Upper lobe of left lung (tissue), 6 donors: ENCODE measurements at places on chromosomes 7 and 10. TPM values are rescaled to one million over a fixed set of nuclear protein-coding genes. Genes with fewer than 3 reads are reported as not detected.

- DNase-seq, result no peak
Measured at GRCh38 chr10:62217683-62218082, 51.0 kb downstream of the RTKN2 start.

- DNase-seq, result no peak
Measured at GRCh38 chr10:62050346-62050892, 148.9 kb downstream of the ARID5B start.

DNA sequence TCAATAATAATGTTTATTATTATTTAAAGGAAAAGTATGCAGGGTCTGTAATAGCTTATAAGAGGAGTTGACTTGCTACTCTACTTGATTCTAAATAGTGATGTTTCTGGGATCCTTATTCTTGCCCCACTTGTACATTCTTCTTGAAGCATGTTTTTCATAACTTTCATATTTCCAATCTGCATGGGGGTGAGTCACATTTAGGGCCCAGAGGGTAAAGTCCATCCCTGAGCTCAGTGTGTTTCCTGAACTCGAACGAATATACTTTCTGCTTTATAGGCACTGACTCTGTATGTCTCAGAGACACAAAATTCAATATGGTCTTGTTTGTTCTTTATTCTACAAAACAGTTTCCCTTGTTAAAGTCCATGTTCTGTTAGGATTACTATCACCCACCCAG is 61.0 kb upstream of the SMIM30 start:
- DNase-seq, result no peak

CCDC3 gene
- total RNA-seq, result 9.9 TPM

DNA sequence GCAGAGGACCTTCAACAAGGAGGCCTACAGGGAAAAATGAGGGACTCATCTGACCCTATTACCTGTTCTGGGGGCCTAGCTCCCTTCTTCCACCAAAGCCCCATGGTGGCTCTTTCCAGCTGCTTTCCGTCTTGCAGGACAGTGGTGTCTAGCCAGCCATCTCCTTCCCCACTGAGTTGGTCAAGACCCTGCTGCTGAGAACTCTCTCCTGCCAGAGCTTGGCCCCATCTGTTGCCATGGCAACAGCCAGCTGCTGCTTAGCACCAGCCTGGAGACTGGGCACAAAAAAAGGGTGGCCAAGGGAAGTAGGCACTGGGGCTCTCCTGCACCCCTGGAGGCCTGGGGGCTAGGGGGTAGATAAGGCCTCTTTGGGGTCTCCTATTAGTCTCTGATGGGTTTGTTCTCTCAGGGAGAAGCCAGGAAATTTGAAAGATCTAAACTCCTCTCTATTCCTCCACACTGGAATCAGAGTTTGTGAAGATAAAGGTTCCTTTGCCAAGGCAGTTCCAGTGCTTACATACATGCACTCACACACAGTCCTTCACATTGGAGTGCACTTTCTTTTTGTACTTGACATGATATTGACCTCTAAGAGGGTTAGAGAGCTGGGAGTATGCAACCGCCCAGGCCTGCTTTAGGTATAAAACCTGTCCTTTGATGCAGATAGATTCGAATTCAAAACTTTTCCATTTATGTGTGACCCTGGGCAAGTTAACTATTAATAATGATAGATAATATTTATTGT is 15.8 kb downstream of the TSPAN33 start:
- no peak for DNase-seq

HOXA7 gene
- total RNA-seq, result 2.8 TPM

NEBL gene
- total RNA-seq, result 61.2 TPM

- DNase-seq, result no peak
Measured at GRCh38 chr7:16465469-16466361, at the start of gene SOSTDC1. Gene SOSTDC1, minus strand, starts transcription at chr7:16465738. Its CDS starts 70 bp downstream, at chr7:16465668.

CLDN4 gene
- 229 TPM for total RNA-seq

- DNase-seq, result peak; percentile 73
Measured at GRCh38 chr10:133127291-133128125, 32.5 kb upstream of the KNDC1 start.

- DNase-seq, result peak; percentile 25
Measured at GRCh38 chr7:115676080-115676479, 354.5 kb downstream of the TFEC start.

DNA sequence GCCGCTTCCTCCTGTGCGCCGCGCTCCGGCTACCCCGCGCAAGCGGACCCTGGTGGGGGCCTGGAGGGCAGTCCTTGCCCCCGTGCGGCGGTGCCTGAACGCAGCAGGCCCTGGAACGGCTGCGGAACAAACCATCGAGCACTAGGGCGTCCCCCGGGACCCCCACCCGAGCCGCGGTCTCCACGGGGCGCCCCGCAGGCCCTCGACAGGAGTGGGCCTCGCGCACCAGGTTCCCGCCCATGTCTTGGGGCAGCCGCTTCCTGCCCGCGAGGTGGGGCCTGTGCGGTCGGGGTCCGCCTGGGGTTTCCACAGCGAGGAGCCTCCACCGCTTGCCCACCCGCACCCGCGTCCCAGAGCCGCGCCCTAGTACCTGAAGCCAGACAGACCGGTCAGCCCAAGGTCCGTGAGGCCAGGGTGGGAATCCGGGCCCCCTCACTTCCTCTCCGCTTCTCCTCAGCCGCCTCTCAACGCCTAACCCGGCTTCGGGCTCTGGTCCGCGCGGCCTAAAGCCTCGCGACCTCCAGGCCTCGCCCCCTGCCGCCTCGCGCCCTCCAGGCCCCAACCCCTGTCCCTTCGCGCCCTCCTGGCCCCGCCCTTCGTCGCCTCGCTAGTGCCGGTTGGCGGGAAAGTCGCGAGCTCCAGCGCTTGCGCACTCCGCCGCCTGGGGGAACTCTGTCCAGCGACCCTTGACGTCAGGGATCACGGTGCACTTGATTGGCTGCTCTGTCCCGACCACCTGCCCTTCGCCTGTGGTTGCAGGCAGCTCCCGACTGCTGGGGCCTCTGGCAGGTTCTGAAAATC is 7.0 kb upstream of the GBX1 start:
- peak; percentile 89 for DNase-seq

GRCh38 chr10:53396876-53397275 is 624.3 kb upstream of the MBL2 start:
- no peak for DNase-seq

DNA sequence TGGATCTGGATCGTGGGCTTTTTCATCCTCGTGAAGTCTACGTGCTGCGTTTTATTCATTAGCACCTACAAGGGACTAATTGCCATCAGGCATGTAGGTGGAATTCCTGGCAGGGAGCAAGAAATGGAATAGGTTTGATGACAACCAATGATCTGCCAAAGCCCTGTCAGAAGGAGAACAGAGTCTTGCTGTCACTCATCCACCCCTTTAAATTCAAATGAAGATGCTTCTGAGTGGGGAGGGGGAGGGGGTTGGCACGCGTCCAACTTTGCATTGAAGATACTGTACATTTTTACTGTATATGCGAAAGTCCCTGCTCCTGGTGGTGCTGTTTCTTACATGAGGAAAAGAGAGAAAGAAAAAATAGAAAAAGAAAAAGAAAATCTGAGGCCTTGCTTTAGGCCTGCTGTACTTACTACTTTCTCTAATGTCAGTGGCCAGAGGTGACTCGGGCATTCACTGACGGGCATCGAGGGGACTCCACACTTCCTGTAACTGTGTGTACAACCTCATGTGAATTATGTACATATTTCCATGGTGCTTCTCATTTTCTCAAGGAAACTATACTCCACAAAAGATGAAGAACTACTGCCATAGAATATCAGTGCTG is 569.1 kb downstream of the INHBA start:
- no peak for DNase-seq

- no peak for DNase-seq
Measured at GRCh38 chr7:26182283-26182682, 18.3 kb downstream of the HNRNPA2B1 start.

DNA sequence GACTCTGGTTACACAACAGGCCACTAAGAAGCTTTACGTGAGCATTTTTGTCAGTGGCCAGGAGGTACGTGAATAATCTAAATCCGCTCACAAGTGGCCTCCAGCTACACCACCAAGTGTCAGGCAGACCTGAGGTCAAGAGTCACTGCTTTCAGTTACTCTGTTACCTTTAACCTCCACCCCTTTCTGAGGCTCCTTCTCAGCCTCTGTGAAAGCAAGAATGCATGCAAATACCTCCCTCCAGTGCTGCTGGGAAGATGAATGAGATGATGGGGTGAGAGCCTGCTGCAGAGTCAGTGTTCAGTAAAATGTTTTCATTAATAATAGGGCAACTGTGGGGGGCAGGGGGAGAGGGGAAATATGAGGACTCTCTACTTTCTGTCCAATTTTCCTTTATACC is 11.2 kb downstream of the DDC start:
- DNase-seq, result no peak

DNA sequence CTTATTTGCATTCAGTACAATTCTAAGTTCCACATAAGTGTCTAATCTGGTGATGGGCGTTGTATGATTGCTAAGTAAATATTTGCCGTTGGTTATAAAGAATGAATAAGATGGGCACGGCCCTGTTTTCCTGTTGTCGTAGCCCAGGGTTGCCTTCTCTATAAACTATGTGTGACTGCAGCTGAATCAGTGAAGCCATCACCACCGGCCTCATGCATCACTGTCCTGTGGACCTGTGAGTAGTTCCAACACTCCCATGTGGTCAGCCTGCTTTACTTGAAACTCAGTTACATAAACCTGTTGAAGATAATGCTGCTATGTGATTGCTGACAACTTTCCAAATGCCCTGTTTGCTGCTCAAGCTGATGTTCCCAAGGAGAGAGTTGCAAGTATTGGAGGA is 21.6 kb upstream of the KLF6 start:
- DNase-seq, result peak; percentile 52

CFTR gene
- 27.3 TPM for total RNA-seq

BLVRA gene
- 107 TPM for total RNA-seq

DNA sequence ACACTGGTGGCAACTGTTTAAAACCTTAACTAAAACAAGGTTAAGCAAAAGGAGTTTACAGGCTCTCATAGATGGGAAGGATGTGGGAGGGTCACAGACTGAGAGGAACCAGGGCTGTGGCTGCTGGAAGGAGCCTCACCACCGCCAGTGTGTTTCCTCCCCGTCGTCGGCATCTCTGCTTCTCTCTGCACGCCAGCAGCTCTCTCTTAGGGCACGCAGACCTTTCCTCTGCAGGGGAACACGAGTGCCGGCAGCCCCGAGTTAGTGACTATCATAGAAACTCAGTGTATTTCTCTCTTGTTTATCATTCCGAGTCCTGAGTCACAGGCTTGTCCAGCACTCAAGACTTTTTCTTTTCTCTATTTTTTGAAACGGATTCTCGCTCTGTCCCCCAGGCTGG is 8.1 kb upstream of the SH2D4B start:
- no peak for DNase-seq

CHN2 gene
- 11.9 TPM for total RNA-seq

TMEM184A gene
- 5.0 TPM for total RNA-seq

DNA sequence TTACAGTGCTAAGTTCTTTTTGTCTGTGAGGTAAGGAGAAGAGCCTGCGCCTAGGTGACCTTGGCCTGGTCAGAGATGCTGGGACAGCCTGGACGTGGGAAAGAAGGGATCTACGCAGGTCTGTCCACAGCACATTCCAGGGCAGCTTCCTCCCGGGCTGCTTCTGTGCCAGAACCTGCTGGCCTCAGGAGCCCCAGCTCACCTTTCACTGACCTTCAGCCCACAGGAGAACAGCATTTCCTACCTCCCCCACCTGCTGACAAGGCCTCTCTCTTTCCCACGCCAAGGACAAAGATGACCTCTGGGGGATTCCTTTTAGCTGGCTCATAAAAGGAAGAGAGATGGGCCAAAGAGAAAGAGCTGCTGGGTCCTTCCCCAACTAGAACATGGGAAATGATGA is 260.6 kb downstream of the KCNMA1 start:
- no peak for DNase-seq

- no peak for DNase-seq
Measured at GRCh38 chr7:32941681-32942414, 15.4 kb upstream of the FKBP9 start.
